ENCODE measurements at places on chromosomes 13 and 19.

DNA sequence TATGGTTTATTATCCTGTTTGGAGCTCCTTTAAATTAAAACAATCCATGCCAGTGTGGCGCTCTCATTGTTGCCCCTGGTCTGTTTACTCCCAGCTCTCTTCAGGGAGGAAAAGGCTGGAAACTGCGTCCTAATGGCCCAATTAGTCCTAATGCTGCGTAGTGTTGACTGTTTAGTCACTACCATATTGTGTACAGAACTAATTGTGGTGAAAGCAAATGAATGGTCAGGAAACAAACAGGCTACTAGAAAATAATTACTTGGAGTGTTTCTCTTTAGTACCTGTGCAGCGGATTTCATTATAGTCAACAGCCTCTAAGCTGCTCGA, 54.5 kb upstream of the MTIF3 start:
- no peak for DNase-seq

- DNase-seq, result no peak
These were observed 299.7 kb downstream of the DLEU7 start for GRCh38 chr13:50543782-50544181.

DNA sequence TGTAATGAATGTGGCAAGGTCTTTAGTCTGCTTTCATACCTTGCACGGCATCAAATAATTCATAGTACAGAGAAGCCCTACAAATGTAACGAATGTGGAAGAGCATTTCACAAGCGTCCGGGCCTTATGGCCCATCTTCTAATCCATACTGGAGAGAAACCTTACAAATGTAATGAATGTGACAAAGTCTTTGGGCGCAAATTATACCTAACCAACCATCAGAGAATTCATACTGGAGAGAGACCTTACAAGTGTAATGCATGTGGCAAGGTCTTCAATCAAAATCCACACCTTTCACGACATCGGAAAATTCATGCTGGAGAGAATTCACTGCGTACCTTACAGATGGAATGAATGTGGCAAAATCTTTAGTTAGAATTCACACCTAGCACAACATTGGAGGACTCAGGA, 3.3 kb upstream of the ZNF880 start:
- no peak for DNase-seq

DNA sequence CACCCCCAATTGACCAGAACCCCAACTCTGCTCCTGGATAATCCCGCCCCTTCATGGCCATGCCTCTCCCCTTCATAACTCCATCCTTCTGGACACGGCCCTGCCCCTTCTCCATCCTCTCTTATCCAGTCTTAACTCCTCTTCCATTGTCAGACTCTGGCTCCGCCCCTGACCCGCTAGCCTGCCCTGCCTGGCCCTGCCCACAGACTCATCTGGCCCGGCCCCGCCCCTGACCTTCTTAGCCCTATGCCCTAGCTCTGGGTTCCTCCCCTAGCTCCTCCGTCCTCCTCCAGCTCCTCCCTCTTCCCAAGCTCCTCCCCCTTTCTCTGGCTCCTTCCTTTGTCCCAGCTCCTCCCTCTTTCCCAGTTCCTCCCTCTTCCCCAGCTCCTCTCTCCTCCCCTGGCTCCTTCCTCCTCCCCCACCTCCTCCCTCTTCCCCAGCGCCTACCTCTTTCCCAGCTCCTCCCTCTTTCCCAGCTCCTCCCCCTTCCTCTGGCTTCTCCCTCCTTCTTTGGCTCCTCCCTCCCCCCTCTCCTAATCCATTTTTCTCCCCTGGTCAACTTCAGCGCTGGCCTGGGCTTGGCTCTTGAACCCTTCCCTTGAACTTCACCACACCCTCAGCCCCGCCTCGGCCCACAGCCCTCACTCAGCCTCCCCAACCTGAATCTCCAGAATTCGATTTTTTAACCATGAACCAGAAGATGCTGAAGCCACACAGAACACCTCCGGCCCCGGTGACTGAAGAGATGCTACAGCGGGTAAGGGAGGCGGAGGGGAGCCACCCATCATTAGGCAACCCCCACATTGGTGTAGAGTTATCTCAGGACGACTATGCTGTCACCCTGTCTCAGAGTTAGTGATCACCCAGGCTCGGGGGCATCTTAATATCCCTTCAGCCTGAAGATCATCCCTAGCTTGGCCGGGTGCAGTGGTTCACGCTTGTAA, 9.2 kb upstream of the ZNF358 start:
- DNase-seq, result peak; percentile 51

DNA sequence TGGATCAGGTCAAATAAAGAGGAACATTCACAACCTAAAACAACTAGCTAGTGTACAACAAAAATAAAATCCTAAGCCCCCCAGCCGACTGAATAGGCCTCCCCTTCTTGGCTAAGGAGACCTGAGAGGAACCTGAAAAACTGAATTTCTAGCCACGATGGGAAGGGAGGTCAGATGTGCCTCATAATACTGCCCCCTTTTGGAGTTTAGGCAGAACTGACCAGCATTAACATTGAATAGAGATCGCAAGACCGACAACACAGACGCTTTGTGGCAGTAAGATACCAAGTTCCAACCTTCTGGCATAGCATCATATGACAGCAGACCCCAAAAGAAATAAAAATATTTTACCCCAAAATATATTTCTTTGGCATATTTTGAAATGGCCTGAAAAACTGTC, 15.9 kb downstream of the CBY2 start:
- no peak for DNase-seq

DNA sequence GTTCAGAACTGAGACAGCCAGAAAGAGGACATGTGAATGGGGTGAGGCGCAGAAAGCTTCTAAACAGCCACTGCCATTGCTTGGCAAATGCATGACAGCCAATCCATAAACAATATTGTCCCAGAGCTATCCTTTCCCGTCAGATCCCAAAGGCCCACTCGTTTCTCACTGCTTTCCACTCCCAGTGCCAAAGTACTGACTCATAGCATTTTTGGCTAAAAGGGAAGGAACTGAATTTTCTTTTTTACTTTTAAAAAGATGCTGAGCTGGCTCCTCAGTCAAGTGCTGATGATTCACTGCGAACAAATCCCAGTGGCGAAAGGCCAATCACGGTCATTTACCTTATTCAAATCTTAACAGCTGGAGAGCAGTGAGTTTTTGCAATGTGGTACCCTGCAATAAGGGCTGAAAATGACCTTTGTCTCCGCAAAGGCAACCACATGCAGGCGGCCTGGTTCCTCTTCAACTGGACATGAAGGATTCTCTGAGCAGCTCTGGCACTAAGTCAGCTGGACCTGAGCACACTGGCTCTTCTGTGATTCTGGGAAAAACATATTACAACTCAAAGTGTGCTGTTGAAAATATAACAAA, 151.7 kb downstream of the DCLK1 start:
- no peak for DNase-seq

GRCh38 chr13:20428666-20429644, 96.7 kb downstream of the CRYL1 start:
- DNase-seq, result no peak

- no peak for DNase-seq
These were observed 4.6 kb downstream of the MIDN start for GRCh38 chr19:1252821-1253513.

DNA sequence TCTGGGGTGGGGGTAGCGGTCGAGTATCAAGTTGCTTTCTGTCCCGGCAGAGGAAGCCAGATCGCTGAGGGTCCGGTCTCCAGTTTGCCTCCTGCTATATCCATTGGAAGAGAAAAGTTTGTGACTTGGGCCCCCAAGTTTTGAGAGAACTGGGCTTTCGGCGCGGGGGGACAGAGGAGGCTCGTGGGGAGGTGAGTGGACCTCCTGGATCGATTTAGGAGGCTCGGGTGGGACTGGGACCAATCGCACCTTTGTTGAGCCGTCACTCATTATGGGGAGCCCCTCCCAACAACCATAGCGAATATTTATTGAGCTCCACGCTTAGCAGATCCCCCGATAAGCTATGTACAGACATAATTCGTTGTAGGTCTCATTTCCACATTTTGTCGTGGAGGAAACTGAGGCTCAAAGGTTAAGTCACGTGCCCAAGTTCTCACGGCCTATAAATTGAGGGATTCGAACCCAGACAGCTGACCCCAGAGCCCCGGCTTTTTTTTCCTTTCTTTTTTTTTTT, 909 bp downstream of the RFXANK start:
- no peak for DNase-seq

- DNase-seq, result peak; percentile 12
These were observed 38.7 kb downstream of the ADGRE1 start for GRCh38 chr19:6925801-6926751.

Data from stimulated activated CD4-positive, alpha-beta T cell treated with anti-CD3 and anti-CD28 coated beads, Interleukin-1b, Interleukin-23, amount 100 ng/mL, for 24 hours (primary cell).